Stimulated activated CD8-positive, alpha-beta memory T cell treated with anti-CD3 and anti-CD28 coated beads, Interleukin-7, amount 100 ng/mL, for 1 hour (primary cell): ENCODE measurements at places on chromosomes 1 and 21.

DNA sequence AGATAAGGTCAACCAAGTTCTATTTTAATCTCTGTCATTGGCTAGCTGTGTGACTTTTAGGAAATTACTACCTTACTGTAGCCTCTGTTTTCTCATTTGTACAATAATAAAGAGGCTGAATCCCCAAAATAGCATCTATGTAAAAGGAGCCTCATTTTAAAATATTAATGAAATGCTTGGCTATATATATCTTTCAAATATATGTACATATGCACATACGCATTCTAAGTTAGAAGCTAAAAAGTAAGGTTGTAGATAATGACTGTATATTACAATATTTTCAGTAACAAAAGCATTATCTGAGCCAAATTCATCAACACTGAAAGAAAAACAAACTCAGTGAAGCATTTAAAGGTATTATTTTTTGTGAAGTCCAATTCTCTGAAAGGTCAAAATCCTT lies 44.6 kb downstream of the TYW3 start:
- no peak for DNase-seq

- DNase-seq: peak; percentile 16
Measured at GRCh38 chr21:36330904-36331303, 10.9 kb downstream of the MORC3 start.

DNA sequence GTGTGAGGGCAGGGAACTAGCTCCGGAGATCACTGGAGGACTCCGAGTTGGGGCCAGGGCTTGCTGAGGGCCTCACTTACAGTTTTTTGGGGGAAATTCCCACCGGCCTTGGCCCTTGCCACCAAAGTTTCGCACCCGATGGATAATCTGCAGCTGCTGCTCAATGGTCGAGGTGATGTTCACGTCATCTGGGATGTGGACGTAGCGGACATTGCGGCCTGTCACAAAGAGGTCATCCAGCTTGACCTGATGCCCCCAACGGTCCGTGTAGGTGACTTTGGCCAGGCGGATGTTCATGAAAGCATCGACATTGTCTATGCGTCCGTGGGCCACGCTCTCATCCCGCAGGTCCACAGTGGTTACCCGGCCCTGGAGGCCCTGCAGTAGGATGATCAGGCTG lies 4.0 kb downstream of the LSM10 start:
- DNase-seq: no peak

DNA sequence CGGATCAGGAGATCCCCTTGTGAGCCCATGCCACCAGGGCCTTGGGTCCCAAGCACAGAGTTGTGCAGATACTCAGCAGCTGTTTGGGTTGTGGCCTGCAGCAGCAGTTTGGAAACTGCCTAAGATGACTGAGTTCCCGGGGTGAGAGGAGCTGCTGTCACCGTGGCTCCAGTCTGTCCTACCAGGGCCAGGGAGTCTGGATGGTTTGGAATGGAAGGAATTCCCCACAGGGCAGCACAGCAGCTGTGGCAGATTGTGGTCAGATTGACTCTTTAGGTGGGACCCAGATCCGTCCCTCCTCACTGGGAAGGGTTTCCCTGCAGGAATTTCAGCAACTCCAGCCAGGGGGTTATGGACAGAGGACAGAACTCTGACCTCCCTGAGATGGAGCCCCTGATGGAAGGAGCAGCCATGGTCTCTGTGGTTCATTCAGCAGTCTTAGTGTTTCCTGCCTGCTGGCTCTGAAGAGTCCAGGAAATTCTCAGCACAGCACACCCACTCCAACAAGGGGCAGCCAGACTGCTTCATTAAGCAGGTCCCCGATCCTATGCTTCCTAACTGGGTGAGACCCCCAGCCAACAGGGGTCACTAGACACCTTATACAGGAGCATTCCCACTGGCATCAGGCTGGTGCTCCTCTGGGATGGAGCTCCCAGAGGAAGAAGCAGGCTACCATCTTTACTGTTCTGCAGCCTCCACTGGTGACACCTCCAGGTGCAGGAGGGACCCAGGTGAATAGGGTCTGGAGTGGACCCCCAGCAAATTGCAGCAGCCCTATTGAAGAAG lies 51.5 kb upstream of the TNFSF4 start:
- DNase-seq: no peak

DNA sequence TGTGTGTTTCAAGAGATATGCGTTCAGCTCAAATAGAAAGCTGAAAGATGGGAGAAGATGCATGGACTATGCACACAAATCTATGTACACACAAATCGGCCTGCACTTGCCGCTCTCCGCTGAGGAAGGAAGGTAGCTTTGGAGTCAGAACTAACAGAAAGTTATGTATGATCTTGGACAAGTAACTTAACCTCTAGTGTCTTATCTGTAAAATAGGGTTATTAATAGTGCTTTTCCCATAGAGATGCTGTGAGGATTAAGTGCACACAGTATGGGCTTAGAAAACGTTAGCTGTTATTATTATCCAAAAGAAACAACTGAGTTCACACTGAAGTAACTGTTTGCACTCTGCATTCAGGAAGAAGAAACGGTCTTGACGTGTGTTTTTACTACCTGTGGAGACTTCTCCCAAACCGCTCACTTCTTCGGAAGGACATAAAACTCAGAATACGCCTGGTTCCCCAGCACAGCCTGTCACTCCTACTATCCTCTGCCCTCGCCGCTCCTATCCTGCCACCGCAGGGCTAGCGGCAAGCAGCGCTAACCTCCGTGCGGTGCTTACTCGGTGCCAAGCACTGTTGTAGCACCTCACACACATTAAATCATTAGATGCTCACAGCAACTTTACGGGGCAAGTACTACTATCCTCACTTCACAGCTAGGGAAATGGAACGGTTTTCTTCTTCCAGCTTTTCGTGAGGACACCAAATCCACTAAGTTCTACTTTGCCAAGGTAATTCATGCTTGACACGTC lies 1.3 kb downstream of the TGFBR3 start:
- no peak for DNase-seq

DNA sequence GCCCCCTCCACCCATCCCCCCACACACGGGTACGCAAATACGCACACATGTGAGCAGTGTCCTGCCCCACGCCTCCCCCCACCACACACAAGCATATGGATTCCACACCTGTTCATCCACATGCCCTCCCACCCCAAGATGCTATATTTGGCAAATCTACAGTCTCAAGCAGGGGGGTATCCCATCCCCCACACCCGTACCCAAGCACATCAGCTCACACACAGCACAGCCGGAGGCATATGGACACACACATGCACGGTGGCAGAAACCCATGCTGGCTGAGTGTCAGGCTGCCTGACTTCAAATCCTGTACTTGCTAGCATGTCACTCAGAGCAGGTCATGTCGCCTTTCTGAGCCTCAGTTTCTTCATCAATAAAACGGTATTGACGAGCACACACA lies 10.6 kb downstream of the COL16A1 start:
- DNase-seq: no peak

DNA sequence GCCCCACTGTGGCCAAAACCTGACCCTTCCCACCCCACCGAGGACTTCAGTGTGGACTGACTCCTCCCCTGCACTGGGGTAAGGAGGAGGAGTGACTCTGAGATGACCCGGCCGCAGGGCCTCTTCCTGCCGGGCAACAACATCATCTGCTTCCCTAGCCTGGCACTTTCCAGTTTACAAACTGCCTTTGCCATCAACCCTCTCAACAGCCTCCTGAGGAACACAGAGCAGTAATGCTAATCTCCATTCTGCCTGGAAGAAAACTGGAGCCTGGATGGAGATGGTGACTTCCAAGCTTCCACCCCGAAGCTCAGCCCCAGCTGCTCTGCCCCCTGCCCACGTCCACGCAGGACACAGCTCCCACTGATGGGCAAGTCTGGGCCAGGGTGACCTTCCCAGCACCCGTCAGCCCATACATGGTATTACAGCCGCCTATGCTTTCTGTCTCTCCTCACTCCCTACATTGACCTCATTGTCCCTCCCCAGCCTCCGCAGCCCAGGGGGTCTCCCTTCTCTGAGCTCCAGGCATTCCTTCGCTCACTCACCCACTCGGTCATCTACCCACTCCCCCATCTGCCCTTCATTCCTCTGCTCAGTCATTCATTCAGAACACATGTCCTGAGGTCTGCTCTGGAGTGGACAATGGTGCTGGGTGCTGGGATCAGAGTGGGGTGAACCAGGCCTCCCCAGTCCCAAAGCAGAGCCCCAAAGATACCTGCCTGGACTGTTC lies 34.2 kb downstream of the RAP1GAP start:
- DNase-seq: no peak

DNA sequence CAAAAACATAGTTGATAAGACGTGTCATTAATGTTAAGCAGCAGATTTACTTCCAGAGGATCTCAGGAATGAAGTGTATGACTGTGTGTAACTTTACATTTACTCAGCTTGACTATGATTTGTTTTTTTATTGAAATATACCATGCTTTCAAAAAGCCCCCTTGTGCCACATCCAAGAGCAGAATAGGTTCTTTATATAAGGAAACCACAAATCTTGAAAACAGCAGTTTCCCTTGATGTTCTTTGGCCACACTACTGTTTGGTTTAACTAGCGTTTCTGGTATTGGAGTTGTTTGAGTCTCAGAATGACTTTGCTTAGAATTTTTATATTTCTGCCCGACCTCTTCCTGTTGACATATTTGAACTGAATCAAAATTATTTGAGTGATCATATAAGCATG lies 25.0 kb downstream of the LRRC8C start:
- no peak for DNase-seq

DNA sequence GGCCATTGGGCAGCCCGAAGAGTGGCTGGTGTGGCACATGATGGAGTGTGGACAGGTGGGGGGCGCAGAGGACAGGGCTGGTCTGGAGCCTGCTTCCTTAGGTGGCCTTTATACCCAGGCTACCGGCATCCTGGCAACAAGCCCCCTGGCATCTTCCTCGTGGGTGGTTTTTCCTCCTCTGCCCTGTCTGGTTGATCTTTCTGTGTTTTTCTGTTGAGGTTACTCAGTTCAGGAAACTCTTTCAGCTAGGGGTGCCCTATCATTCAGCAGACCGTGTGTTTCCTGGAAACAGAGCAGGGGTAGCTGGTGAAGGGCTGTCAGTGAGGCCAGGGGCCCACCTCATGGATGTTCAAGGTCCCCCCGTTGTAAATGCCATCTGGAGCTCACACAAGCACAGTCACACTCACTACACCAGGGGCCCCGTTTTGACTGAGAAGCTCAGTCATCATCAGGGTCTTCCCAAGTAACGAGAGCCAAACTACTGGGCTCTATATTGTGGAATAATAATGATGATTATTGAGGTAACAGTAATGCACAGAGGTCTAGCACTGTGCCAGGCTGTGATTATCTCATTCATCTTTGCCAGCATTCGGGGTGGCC lies at the start of gene KRTAP12-4:
Gene KRTAP12-4 (minus strand): TSS at position 84 of the 600 bp plus-strand sequence. CDS start 45 bp downstream, at position 39.
- DNase-seq: no peak

GRCh38 chr1:1122981-1123480 lies 7.1 kb upstream of the C1orf159 start:
- DNase-seq: no peak

GRCh38 chr1:1305300-1306069 lies 2.2 kb downstream of the ACAP3 start:
- DNase-seq: peak; percentile 58

GRCh38 chr1:168373869-168374268 lies 93.2 kb downstream of the TBX19 start:
- DNase-seq: no peak

DNA sequence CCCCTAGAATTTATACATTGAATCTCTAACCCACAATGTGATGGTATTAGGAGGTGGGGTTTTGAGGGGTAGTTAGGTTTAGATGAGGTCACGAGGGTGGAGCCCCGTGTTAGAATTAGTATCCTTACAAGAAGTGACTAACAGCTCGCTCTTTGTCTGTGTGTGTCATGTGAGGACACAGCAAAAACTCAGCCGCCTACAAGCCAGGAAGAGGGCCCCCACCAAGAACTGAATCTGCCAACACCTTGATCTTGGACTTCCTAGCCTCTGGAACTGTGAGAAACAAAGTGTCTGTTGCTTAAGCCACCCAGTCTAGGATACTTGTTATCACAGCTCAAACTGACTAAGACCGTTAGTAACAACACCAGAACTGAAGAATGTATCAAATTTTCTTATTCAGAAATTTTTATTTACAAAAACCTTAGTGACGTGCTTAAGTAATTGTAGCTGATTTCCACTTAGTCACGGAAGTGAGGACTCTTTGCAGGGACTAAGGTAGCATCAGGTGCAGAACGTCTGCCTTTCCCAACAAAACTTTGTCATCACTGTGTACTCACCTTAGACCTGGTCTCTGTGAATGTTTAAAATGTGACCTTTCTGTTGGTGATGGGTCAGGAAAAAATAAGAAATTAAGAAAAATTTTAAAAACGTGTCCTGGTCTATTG lies 24.5 kb upstream of the LRRC8C start:
- DNase-seq: peak; percentile 34

DNA sequence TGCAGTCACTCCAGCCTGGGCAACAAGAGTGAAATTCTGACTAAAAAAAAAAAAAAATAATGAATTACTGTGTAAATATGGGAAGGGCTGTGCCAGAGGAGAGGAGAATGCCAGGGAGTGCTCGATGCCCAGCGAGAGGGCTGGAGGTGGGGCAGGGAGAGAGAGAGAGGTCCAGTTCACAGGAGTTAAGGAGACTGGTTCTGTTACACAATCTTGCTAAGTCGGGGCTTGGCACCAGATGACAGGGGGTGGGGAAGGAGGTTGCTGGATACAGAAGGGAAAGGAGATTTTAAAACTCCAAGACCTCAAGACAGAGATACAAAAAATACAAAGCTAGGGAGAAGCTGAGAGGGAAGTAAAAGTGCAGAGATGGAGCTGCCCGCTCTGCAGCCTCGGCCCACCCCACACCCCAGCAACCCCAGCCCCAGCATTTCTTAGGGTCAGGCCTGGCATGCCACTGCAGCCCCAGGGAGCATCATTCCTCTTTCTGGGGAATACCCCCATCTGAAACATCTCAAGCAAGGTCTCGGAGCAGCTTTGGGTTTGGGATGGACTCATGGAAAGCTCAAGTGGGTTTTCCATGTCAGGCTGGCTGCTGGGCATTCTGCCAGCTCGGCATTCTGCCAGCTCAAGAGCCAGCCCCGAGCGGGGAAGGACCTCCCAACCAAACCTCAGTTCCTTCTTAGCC lies 991 bp downstream of the SELENBP1 start:
- DNase-seq: no peak

- DNase-seq: no peak
Measured at GRCh38 chr1:47449822-47450552, 12.1 kb downstream of the FOXD2 start.

DNA sequence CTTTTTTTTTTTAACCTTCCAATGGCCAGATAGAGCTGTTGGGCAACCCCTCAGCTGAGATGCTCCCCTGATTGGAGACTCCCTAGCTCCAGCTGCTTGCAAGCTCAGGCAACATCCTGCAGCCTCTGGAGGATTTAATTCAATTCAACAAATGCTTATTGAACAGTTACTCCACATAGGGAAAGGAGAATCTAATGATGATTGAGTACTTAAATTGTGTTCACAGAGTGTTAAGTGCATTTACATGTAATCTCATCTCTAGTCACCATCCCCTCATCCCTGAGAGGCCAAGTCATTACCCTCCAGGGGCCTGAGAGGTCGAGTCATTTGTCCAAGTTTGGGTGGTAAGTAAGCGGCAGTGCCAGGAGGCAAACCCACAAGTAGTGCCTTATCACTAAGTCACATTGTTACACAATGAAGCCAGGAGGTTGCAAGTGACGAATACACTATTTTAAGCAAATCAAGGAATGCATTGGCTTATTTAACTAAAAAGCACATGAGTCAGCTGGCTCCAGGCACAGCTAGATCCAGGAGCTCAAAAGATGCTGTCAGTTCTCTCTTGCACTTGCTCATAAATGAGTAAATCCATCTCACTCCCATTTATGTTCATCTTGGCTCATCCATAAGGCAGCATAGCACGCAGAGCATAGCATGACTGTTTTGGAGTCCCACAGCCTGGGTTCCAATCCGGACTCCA lies 64.3 kb downstream of the OPTC start:
- DNase-seq: no peak

GRCh38 chr1:26346274-26347033 lies 7.5 kb downstream of the CRYBG2 start:
- DNase-seq: no peak

- no peak for DNase-seq
Measured at GRCh38 chr21:41926807-41927171, 27.0 kb downstream of the C2CD2 start.
